ENCODE measurements at places on chromosomes 6 and 20.

GRCh38 chr6:24940311-24940917 lies 4.7 kb upstream of the RIPOR2 start:
- DNase-seq: no peak

DNA sequence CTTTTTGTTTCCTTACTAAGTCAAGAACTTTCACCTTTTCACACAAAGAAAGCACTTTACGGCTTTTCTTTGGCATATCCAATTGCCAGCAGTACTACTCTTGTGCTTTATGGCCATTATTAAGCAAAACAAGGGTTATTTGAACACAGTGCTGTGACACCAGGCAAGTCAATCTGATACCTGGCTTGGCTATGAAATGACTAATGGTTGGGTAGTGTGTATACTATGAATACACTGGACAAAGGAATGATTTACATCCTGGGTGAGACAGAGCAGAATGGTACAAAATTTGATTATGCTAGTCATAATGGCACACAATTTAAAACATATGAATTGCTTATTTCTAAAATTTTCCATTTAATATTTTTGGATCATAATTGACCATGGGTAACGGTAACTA lies 22.1 kb upstream of the ADGRF1 start:
- DNase-seq: no peak

GRCh38 chr6:30554962-30555815 lies 1.1 kb downstream of the GNL1 start:
- no peak for DNase-seq

DNA sequence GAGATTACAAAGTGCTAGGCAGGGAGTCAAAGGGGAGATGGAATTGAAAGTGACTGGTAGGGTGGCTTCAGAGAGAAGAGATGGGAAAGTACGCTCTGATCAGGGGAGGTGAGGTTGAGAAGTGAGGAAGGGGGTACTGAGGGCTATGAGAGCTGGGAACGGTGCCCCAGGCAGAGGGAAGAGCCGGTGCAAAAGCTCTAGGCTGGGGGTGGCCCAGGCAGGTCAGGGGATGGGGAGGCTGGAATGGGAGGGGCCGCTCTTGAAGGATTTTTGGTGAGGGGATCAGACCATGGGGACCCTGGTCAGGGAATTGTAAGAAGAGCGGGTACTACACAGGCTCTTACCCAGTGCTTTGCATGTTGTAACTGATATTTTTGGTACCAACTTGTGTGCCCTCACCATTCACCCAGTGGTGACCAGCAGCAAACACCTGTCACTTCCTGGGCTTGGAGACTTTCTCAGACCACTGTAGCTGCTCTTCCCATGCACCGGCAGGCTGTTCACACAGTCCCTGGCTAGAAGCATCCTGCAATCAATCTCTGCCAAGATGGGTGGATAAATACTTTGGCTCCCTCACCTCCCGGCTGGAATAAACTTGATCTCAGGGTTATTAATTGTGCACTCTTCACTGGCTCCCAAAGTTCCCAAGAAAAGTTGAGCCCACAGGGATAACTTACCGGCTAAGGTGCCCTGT lies 24.0 kb downstream of the PCK1 start:
- no peak for DNase-seq

DNA sequence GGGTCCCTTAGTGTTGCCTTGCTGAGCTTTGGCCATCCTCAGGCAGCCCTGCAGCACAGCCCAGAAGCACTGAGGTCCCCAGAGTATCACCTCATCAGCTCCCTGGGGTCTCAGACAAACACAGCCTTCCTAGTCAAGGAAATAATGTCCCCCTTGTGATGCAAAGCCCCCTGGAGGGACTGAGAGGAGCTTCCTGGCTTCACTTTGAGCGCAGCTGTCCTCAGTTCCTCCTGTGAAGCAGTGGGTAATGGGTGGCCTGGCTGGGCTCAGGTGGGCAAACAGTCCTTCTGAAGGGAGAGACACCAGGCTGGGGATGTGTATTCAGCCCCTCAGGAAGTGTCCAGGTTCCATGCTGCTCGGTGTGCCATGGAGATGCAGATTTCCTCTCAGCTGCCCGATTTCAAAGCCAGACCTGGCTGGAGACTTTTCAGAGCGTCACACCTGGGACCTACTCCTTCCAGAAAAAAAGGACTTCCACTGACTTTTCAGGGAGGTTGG lies 79.2 kb upstream of the FOXA2 start:
- no peak for DNase-seq

GRCh38 chr20:53786445-53787267 lies 193.0 kb upstream of the ZNF217 start:
- no peak for DNase-seq

GRCh38 chr6:51843456-51844056 lies 243.9 kb downstream of the PKHD1 start:
- DNase-seq: no peak

- no peak for DNase-seq
These were observed 170.1 kb downstream of the TFAP2C start for GRCh38 chr20:56799187-56799586.

- peak; percentile 73 for DNase-seq
These were observed 8.8 kb upstream of the RSPH3 start for GRCh38 chr6:159008656-159009288.

GRCh38 chr6:117110737-117111136 lies 154.6 kb upstream of the VGLL2 start:
- no peak for DNase-seq

- DNase-seq: no peak
These were observed 348.8 kb upstream of the PLCB4 start for GRCh38 chr20:8720089-8720488.

DNA sequence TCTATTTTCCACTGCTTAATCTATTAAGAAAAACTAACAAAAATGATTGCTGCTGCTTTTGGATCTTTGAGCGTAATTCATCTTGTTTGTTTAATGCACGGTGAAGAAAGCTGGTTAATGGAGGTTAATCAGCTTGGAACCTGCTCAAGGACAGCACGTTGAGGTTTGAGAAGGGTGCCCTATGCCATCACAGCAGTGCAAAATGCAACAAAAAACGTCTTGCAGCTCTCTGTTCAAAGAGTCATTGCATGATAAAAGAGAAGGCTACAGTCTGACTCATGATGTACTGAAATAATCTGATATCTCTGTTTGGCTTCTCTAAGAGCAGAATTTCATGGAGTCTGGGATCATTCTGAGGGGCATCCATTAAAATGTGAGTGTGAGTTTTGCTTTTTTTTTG lies 80.6 kb upstream of the PREP start:
- no peak for DNase-seq

DNA sequence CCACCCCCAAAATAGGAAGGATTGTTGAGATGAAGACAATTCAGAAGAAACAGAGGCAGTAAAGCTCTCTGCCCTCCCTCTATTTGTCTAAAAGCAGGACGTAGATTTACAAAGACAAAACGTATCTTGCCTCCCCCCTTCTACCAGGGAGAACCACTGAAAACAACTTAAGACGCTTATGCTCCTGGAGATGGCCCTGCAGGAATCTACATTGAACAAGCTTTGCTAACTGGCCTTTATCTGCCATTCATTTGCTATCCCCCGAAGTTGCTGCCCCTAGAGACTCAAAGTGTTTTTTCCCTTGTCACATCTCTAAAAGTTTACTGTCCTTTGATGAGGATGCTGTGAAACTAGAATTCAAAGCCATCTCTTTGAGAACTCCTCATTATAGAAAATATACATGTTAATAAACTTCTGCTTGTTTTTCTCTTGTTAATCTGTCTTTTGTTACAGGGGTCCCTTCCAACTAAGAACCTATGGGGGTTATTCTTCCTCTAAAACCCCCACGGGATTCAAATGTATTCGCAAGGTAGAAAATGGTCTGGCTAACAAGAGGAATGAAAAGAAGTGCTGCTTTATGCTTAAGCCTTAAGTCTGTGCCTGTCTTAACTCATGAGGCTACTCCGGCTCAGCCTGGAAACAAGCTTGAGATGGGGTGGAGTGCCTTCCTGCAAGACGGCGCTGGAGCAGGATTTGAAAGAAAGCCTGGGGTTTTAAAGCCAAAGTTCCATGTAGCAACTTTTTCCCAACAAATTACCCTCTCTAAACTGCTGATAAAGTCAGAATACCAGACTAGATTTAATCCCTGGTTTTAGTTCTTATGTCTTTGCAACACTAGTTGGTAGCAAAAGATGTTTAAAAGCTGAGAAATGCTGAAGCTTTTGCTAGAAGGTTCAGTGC lies 88.0 kb downstream of the CLIC5 start:
- no peak for DNase-seq

GRCh38 chr6:37928217-37928616 lies 108.7 kb downstream of the ZFAND3 start:
- no peak for DNase-seq

GRCh38 chr6:66103954-66104353 lies 396.9 kb upstream of the EYS start:
- DNase-seq: no peak

DNA sequence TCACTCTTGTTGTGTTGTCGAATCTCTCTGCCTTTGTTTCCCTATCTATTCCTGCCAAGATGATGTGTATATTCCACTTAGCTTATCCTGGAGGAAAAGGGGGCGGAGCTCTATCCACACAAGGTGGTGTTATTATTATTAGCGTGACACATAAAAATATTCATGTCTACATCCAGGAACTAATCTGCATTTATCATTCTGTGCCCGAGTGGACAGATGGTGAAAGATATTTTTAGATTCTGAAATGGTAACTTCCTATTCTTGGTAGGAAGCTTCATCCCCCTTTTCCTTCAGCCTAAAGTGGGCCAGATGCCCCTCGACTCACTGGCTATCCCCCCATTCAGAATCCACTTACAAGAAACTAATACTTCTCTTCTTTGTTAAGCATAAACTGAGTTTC lies 2.0 kb downstream of the XKR7 start:
- DNase-seq: no peak

DNA sequence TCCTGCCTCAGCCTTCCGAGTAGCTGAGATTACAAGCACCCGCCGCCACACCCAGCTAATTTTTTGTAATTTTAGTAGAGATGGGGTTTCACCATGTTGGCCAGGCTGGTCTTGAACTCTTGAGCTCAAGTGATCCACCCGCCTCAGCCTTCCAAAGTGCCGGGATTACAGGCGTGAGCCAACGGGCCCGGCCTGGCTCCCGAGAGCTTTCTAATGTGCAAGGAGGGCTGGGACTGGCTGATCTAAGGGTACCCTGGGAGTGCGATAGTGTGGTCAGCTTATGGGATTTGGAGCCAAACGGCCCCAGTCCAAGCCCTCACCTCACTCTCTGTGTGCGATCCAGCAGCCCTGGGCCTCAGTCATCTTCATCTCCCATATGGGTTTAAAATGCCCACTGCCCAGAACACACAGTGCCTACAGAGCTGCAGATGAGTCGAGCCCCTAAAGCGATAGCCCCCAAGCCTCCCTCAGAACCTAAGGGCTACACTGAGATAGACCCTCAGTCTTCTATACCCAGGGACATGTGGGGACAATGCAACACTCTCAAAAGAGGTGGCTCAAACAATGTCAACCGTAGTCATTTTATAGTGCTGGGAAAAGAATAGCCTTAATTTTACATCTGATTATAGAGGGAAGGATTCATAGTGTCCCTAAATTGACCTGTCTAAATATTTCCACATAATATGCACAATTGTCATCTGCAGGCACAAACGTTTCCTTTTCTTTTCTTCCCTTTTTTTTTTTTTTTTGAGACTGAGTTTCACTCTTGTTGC lies 50.1 kb downstream of the SSR1 start:
- no peak for DNase-seq

Measured in CD4-positive, alpha-beta T cell treated with Interleukin-15 for 4 hours (primary cell).